ENCODE measurements at places on chromosomes 6 and 20.

GRCh38 chr6:169251371-169251802 is 2.3 kb downstream of the THBS2 start:
- DNase-seq = peak; percentile 14

DNA sequence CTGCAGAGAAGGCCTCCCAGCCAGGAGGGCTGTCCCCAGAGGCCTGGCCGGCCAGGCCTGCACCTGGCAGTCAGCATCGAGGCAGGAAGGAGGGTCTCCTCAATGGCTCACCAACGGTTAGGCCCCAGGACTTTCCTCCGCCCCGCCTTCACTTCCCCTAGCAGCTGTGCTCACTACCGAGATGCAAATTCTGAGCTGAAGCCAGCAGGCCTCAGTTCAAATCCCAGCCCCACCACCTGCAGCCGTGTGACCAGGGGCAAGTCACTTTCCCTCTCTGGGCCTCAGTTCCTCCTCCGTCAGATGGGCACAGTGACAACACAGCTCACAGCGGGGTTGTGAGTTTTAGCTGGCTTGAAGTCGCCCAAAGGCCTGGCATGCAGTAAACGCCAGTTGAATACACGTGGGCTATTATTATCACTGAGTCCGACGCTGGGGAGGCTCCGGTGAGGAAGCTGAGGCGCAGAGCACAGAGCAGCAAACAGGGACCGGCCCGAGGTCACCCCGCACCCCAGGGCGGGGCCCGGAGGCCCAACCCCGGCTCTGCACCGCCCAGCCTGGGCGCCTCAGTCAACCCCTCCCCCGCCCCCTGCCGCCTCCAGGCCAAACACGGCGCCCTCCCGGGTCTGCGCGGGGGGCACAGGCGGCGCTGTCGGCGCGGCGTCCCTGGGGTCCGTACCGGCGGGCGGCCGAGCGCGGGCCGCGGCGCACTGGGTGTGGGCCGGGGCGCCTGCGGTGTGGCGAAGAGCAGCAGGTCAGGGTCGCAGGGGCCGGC is 671 bp downstream of the E2F1 start:
- DNase-seq = no peak

DNA sequence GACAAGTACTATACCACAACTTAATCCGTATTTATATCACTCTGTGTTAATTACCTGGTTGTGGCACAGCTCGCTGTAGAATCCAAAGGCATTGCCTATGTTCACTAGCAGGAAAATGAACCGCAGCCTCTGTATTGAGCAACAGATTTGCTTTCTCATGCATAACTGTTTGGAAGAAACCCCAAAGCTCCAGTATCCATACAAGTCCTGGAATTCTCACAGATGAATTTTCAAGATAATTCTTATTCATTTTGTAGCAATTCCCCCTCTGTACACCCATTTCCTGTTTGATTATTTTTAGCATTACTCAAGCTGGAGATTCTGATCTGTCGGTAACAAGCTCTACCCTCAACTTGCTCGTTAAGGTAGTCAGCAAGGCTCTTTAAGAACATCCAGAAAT is 63.5 kb downstream of the STMND1 start:
- DNase-seq = no peak

DNA sequence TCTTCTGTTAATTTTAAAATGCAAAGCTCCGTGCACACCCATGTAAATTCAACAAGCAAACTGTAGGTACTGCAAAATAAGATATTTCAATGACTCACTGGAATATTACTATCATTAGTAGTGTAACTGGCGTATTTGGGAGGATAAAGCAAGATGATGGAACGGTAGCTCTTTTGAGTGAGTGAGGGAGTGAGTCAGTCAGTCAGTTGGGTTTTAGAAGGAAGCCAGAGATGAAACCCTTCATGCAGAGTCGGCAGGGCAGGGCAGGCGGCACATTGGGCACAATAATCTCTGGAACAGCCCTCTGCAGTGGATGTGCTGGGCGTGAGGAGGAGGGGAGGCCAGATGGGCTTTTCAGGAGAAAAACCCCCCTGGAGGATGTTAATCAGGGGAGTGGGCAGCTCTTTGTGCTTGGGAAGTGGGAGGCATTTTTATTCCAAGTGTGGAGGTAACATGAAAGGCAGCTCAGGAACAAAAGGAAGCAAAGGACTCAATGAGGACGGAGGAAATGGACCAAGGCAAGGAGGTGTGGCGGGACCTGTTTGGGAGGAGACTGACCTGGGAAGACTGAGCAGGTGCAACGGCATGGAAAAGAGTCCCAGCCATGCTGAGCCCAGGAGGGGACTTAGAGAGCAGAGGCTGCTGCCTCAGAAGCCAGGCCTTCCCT is 171.2 kb downstream of the ZDHHC14 start:
- no peak for DNase-seq
